ENCODE measurements at places on chromosomes 12 and 14.

DNA sequence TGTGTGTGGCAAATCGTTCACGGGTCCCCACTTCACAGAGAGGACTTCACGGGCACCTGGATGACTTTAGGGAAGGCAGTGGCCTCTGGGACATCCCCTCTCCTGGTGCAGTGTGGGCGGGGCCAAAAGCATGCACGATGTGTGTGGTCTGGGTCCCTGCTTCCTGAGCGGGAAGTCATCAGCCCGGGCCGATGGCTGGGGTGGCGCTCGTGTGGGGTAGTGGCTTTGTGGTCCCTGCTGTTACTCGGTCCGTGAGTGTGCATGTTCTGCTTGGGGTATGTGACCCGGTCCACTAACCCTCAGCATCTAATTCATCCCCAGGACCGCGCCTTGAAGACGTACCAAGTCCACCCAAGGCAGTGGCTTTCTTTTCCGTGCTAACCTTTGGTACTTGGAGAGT, 142.5 kb upstream of the RTL1 start:
- DNase-seq, result no peak

GRCh38 chr12:67989184-67989920, at the start of gene IFNG-AS1:
Gene IFNG-AS1, plus strand, starts transcription at chr12:67989447.
- DNase-seq, result no peak

DNA sequence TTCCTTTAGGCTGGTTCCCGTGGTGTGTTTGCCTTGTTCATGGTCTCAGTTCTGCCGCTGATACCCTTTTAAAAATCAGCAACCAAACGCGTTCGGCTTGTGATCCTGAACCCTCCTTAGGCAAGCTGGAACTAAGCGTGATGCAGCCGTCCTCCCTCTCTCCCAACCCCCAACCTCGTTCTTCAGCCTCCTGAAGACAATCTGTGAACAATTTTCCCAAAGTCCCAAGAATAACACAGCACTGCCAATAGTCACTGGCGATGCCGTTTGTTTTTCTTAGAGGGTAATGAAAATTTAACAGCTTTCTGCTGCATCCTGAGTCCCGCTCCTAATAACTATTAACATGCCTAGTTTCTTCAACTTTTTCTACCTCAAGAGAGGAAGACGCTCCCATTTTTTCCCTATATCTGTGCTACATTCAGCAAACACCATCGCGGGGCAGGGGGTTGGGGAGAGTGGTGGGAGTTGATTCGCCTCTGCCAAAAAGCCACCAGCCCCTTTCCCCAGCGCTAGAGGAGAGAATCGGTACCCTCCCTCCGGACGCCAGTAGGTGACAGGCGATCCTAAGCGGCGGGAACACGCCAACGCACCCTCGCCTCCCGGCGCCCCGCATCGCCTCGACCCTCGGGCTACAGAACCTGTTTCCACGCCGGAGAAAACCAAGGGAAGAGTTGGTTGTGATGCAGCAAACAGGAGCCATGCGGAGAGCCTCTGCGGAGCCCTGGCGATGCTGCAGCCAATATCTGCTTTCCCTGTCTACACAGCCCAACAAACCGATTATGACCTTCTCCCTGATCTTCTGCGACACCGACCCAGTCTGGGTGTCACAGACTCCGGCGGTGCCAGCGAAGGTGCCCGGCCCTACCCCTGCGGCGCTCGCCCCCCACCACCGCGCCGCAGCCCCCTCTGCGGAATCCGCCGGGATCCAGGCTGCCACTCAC, 752 bp downstream of the PRICKLE1 start:
- peak; percentile 61 for DNase-seq

GRCh38 chr12:60494244-60494643, 898.4 kb downstream of the SLC16A7 start:
- no peak for DNase-seq

DNA sequence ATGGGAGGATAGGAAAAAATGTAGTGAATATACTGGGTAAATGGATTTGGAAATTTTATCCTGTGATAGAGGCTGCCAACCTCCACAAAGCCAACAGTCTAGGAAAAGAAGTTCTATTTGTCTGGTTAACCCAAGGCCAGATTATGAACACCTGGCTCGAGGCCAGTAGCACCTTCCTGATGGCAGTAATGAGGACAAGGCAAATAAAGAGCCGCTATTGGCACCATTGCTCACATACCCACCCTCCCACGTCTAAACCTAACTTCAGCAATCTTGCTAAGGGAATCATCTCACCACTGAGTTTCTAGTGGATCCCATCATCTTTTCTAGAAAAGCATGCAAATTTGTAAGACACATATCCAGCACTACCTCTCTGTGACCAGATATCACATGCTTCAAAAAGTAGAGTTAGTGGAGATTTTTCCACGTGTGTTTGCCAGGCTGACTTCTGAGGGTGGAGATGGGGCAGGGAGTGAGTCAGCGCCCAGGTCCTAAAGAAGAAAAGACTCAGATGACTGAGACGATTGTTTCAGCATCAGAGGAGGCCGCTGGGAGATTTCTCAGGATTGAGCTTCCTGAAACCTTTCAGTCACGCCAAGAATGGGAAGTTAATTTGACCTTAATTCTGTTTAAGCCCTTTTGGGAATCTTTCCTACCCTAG, 362.9 kb downstream of the EMP1 start:
- DNase-seq, result no peak

DNA sequence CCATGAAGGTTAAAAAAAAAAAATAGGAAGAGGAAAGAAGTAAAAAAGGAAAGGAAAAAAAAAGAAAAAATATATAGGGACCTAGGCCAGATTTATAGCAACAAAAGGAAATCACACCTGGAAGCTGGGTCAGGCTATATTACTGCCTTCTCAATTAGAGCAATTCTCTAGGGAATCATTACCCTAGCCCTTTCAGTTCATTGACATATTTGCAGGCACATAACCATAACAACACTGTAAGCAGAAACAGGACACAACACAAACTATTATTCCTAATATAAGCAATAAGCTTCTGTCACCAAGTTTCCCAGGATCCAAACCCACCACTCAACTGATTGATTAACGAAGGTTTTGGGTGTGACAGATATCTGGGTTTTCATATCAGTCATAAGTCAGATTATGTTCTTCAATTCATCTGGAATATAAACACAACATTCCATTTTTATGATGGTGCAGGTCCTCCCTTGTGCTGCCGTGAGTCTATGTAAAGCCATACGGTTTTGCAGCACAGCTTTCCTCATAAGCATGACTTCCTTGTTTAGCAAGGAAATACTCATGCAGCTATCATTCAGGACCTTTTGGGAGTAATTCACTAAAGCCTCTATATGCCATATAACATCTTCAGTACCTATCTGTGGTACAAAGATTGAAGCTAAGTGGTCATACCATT, 4.2 kb downstream of the PCNX4 start:
- DNase-seq, result no peak
